Activated CD4-positive, alpha-beta memory T cell treated with anti-CD3 and anti-CD28 coated beads, Interleukin-2, amount 10 ng/mL, durations not matched to agents 7 days and 5 days (primary cell): ENCODE measurements at places on chromosomes 12 and 14. TPM values are rescaled to one million over a fixed set of nuclear protein-coding genes. Genes with fewer than 3 reads are reported as not detected.
A peak's percentile ranks its signal among the peaks of the same experiment; 100 is the strongest.

FAM161B gene
- 1.8 TPM for total RNA-seq

YEATS4 gene
- total RNA-seq, result 43.0 TPM

KIF21A gene
- total RNA-seq, result 18.4 TPM

SRRM4 gene
- not detected for total RNA-seq

WDHD1 gene
- total RNA-seq, result 36.9 TPM

IL23A gene
- total RNA-seq, result 11.7 TPM

TEX52 gene
- total RNA-seq, result not detected

USP15 gene
- 134 TPM for total RNA-seq

AMN gene
- 0.20 TPM for total RNA-seq

IQSEC3 gene
- 0.33 TPM for total RNA-seq

- no peaks in the 10 kb centered on the region for H3K27me3 ChIP-seq
- no peak overlapping the region for H3K4me3 ChIP-seq
Measured at GRCh38 chr14:61719344-61720293, 24.3 kb downstream of the HIF1A start.

DNA sequence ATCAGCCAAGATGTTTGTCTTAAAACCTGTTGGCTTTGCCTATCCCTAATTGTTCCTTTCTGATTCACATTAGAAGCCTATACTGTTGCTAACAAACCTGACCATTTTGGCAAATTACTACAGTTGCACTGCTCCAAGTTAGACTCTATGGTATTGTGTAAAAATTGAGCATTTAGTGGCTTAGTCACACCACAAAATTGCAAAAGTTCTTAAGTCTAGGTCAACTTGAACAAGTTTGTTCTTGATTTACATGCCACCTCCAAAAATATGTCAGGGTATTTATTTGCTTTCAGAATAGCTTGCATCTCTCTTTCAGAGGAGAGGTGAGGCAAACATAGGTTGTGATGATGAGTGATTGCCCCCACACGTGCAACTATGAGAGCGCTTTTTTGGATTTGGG lies 27.0 kb upstream of the PTHLH start:
- no peak overlapping the region for H3K4me3 ChIP-seq
- peaks cover 5% of the 10 kb centered on the region for H3K27me3 ChIP-seq
- no peak for DNase-seq
- no peaks in the 10 kb centered on the region for H3K4me1 ChIP-seq
- H3K36me3 ChIP-seq, result no peaks in the 10 kb centered on the region

GRCh38 chr12:18895946-18896345 lies 158.0 kb downstream of the CAPZA3 start:
- no peak overlapping the region for H3K4me3 ChIP-seq
- no peak for DNase-seq
- no peak overlapping the region for H3K27ac ChIP-seq
- peaks cover 1% of the 10 kb centered on the region for H3K27me3 ChIP-seq
- no peaks in the 10 kb centered on the region for H3K36me3 ChIP-seq
- H3K4me1 ChIP-seq, result no peaks in the 10 kb centered on the region

- H3K4me3 ChIP-seq, result no peak overlapping the region
- H3K27me3 ChIP-seq, result peaks cover 27% of the 10 kb centered on the region
- DNase-seq, result peak; percentile 45
- no peaks in the 10 kb centered on the region for H3K36me3 ChIP-seq
Measured at GRCh38 chr12:12899530-12900380, 8.4 kb downstream of the GPRC5A start.

- no peak overlapping the region for H3K4me3 ChIP-seq
- H3K27me3 ChIP-seq, result peaks cover 16% of the 10 kb centered on the region
- DNase-seq, result no peak
Measured at GRCh38 chr14:99744199-99744872, 48.9 kb upstream of the EML1 start.

DNA sequence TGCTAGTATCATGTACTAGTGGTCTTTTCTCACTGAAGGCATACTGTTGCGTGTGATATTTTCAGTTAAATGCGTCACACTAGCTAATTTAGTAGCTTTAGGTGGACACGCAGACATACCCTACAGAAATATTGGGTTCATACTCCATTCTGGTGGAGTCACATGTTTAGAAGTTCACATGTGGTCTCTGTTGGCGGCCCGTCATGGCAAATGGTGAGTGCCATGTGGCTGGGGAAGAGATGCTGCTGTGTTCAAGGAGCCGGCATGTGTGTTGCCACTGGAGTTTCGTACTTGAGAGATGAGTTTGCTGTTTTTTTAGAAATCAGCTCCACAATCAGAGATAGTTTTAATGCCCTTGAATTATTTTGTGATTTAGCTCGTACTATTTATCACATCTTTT lies 454.6 kb downstream of the PCNX1 start:
- no peak overlapping the region for H3K4me3 ChIP-seq
- H3K27me3 ChIP-seq, result no peaks in the 10 kb centered on the region
- peaks cover 44% of the 10 kb centered on the region for H3K4me1 ChIP-seq
- no peak overlapping the region for H3K27ac ChIP-seq
- no peak for DNase-seq
- peaks cover 37% of the 10 kb centered on the region for H3K36me3 ChIP-seq

DNA sequence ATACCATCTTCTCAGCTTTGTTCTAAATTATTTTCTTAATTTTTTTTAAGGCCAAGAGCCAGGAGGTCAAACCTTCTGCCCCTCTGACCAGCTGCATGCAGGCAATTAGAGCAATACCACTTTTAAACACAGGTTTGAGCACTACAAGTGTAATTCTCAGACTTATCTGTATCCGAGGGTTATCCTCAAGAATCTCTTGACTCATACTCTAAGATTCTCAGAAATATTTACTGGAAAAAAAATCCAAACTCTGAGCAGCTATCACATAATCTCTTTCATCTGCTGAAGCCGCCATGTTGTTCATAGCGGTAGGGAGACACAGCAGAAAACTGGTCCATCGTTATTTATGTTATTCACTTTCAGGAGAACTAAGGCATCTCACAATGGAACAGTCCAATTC lies 27.4 kb upstream of the PTHLH start:
- no peak overlapping the region for H3K27ac ChIP-seq
- no peak overlapping the region for H3K4me3 ChIP-seq
- H3K27me3 ChIP-seq, result peaks cover 5% of the 10 kb centered on the region
- no peak for DNase-seq
